Naive thymus-derived CD4-positive, alpha-beta T cell (primary cell): ENCODE measurements at places on chromosomes 6 and 20.

- DNase-seq, result no peak
Observed at GRCh38 chr6:106119546-106119945, 33.4 kb downstream of the PRDM1 start.

DNA sequence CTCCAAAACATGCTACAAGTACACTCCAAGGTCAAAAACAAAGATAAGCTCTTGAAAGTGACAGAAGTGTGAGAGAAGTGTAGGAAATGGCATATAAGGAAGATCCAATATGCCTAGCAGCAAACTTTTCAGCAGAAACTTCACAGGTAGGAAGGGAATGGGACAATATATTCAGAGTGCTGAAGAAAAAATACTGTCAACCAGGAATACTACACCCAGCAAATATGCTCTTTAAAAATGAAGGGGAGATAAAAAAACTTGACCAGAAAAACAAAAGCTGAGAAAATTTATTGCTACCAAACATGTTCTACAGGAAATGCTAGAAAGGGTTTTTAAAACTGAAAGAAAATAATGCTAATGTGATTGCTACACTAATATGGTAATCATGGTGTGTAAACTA, 46.2 kb downstream of the THBS2 start:
- DNase-seq, result no peak

DNA sequence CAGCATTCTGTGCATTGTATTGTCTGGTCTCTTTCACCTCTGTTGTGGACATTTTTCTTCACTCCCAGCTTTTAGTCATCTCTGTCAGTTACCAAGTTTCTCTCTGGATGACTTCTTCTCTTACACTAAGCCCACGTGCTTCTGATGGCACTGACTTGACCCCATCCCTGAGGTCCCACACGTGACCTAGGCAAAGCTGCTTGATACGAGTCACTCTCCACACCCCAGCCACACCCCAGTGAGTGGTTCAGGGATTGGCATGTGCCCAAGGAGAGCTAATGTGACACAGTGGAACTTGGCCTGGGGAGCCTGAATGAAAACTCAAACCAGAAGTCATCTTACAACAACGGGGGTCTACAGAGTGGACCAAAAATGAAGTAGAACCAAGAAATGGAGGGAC, 32.2 kb downstream of the HTR1E start:
- DNase-seq, result no peak

- no peak for DNase-seq
Observed at GRCh38 chr6:4848382-4849068, 72.3 kb downstream of the CDYL start.

GRCh38 chr20:63540417-63541186, 3.4 kb upstream of the PTK6 start:
- no peak for DNase-seq

DNA sequence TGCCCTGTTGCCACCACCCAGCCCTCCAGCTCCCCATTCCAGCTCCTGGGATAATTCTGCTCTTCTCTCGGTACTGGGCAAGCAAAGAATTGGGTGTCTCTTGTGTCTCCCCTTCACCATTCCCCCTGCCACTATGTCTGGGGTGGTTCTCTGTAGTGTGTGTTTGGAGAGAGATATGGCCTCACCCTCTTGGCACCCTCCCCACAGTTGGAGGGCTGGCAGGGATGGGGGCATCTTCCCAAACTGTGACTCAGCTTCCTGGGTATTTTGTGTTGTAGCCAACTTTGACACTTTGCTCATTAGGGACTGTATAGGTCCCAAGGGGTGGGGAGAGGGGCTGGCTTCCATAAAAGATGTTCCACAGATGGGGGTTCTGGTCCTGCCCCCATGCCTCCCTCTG, 1.7 kb downstream of the TNXB start:
- no peak for DNase-seq

- no peak for DNase-seq
Observed at GRCh38 chr6:125745281-125746018, 4.0 kb upstream of the HEY2 start.

DNA sequence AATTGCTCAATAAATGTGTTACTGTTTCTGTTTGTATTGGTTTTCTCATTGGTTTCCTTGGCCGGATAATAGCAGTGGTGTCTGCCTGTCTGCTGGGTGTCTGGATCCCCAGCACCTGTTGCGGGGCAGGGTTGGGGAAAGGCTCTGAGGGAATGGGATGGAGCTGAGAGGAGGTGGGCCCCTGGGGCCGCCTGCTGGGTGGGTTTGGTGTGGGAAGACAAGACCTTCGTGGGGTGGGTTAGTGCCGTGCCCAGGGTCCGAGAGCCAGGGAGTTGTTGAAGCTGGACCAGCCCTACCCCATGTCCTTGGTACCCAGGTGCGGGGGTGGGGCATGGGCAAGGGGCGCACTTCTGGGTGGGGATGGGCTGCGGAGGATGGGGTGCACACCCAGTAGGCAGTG, 4.0 kb downstream of the SS18L1 start:
- no peak for DNase-seq

DNA sequence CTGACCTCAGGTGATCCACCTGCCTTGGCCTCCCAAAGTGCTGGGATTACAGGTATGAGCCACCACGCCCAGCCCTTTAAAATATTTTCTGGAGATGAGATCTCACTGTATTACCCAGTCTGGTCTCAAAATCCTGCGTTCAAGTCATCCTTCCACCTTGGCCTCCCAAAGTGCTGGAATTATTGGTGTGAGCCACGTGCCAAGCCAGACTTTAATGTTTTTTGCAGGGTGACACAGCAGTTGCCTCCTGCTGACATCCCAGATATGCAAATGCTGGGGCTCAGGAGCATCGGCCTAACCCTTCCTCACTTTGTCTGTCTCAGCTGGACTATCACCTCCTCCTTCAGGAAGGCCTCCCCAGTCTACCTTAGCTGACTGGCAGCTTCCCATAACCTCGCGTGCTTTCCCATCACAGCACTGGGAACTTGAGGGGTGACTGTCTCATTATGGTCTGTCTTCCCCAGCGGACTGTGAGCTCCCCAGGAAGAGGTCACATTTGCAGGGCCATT, 14.3 kb upstream of the ID1 start:
- DNase-seq, result no peak

DNA sequence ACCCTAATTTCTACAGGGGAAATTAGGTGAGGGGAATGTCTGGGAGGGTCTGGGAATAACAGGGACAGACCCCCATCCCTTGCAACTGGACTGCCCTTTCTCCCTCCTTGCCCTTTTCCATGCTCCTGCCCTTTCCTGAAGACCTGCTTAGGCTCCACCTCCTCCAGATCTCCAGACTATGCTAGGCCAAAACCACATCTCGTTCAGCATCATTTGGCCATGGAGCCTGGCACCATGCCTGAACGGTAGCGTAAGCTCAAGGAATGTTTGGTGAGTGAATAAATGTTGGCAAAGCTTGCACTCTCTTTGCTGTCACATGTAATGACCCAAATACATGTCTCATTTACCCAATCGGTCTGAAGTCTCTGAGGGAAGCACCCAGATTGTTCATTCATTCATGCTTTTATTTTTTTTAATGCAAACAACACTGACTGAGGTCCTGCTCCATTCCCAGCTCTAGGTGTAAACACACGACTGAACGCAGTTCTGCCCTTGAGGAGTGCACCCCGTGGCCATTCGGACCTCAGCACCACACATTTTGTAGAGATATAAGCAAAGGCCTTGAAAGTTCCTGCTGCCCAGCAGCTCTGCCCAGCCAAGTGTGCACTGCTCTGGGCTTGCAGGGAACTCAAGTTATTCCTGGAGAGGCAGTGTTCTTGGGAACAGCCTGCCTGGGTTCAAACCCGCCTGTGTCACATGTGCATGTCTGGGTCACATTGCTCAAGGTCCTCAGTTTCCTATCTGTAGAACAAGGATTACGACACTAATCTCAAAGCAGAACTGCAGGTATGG, 1.1 kb upstream of the GRM4 start:
- no peak for DNase-seq

DNA sequence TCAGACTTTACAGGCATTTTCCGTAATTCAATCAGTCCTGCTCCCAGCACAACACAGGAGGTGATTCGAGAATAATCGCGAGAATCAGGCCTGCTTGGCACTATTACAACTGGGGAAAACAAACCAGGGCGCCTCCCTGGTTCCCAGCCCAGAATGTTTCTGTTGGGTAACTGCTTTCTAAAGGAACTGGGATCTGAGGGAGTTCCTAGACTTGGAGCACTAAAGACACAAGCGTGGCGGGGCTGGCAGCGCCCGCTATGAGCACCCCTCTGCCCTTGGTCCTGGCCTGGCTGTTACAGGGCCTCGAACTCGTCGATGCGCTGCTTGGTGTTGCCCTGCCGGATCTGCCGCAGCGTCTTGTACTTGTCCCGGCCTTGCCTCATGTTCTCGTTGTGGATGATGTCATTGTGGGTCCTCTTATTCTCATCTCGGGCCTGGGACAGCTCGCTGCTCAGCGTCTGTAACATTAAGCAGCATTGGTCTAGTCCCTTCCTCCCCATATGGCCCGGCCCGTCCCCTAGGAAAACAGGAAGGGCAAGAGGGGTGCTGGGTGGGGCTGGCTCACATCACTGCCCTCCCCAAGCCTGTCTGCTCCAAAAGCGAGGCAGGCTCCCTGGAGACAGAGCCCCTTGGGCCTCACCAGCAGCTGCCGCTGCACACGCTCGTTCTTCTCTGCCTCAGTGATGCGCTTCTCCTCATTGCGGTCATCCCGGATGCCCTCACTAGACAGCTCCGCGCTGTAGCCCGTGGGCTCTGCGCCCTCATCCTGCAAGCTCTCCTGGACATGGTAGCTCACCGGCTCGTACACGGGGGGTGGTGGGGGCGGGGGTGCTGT, 52.3 kb downstream of the EZR start:
- no peak for DNase-seq

GRCh38 chr20:8049310-8049709, 29.7 kb upstream of the TMX4 start:
- no peak for DNase-seq

DNA sequence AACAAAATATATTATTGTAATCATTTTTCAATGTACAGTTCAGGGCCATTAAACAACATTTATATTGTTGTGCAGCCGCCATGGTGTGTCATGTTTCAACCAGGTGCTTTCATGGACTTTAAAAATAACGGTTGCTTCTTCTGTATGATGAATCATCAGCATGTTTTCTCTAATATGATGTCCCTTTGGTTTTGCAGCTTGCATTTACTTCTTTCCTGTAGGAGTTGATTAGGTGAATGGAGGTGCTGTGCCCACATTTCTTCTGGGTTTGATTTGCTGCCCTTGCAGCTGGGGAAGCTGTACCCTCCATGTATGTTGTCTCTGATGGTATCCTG, 54.9 kb upstream of the TULP4 start:
- no peak for DNase-seq

DNA sequence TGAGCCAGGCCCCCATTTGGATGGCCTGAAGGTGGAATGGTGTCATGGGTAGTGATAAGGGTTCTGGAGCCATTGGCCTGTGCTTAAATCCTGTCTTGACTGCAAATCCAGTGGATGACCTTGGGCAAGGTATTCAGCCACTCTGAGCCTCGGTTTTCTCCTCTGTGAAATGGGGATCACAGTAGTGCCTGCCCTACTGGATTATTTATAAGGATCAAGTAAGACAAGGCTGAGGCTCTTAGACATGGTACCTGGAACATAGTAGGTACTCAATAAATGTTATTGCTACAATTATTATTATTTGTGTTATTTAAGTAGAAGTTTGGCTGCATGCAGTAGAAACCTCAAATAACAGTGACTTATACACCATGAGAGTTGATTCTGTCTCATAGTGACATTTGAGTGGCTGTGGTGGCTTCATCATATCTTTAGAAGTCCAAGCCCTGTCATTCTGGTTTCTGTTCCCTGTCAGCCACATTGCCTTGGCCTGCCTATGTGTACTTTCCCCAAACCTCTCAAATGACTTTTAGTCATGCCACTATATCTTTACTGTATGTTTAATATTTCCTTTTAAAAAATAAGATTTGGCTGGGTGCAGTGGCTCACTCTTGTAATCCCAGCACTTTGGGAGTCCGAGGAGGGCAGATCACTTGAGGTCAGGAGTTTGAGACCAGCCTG, 37.6 kb upstream of the CHMP4B start:
- no peak for DNase-seq

DNA sequence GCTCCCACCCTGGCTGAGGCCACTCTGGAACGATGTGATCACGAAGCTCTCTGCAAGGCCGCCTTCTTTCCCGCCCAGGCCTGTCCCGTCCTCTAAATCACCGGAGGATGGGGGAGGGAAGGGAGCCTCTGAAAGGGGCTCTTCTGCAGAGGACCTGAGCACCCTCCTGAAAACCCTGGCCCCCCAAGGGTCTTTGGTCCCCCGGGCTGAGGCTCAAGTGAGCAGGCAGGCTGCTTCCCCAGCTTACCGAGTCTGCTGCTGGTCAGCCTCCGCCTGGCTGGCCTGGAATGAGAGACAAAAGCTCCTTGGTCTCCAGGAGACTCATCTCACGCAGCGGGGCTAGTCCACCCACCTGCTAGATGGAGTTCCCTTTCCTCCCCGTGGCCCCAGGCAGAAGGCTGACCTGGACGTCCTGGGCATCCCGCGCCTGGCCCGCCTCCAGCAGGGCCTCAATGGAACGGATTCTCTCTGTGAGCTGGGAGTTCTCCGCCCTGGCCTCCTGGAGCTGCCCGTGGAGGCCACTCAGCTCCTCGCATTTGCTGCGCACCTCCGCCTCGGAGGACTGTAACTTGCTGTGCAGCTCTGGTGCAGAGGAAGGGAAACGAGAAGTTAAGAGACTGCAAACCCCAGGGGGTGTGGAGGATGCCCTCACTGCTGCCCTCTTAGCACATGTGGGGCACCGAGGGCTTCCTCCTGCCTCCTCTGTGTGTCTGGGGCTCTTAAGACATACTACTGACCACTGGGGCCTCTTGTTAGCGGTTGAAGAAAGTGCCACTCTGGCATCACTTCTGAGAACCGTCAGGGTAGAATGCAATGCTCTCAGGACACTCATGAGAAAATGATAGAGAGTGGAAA, 54.7 kb downstream of the RRBP1 start:
- DNase-seq, result no peak

DNA sequence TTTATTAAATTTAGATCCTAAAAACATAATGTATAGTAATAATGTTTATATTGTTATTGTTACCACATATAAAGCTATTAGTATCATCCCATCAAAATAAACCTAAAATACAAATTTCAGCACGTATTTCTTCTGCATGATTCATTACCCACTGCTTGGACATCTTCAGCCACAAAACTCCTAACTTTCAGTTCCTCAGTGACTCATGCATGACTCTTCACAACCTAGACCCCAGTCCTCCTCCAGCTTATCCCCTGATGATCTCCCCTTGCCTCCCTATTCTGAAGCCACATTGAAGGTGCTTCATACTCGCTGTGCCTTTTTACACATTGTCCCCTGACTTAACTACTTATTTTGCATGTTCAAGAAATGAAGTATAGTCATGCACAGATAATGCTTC, 11.2 kb upstream of the GPRC6A start:
- DNase-seq, result no peak

- DNase-seq, result no peak
Observed at GRCh38 chr6:110103260-110103659, 76.2 kb downstream of the WASF1 start.

- no peak for DNase-seq
Observed at GRCh38 chr6:3357678-3358077, 98.9 kb downstream of the PSMG4 start.
